ENCODE measurements at places on chromosomes 3 and 15. TPM values are rescaled to one million over a fixed set of nuclear protein-coding genes. Genes with fewer than 3 reads are reported as not detected.
A peak's percentile ranks its signal among the peaks of the same experiment; 100 is the strongest.

DNA sequence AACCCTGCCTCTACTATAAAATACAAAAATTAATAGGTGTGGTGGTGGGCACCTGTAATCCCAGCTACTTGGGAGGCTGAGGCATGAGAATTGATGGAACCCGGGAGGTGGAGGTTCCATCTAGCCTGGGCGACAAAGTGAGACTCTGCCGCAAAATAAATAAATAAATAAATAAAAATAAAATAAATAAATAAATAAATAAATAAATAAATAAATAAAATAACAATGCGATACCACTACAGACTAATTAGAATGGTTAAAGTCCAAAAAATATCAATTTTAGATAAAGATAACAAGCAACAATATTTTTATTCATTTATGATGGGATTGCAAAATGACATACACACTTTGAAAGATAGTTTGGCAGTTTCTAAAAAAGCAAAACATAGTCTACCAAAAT lies 1131.5 kb downstream of the SI start:
- no peaks in the 10 kb centered on the region for H3K36me3 ChIP-seq
- no peak for DNase-seq
- no peak overlapping the region for H3K4me3 ChIP-seq
- H3K4me1 ChIP-seq = no peaks in the 10 kb centered on the region
- H3K27ac ChIP-seq = no peak overlapping the region

The EMC7 gene
- total RNA-seq = 31.7 TPM

GRCh38 chr3:137692803-137693431 lies 71.2 kb upstream of the SOX14 start:
- DNase-seq = peak; percentile 14
- H3K4me3 ChIP-seq = no peak overlapping the region
- no peak overlapping the region for H3K27ac ChIP-seq

The THSD4 gene
- 28.8 TPM for total RNA-seq

GRCh38 chr3:3447641-3448040 lies 268.1 kb upstream of the CRBN start:
- H3K4me3 ChIP-seq = no peak overlapping the region
- no peaks in the 10 kb centered on the region for H3K4me1 ChIP-seq
- no peak for DNase-seq

GRCh38 chr15:87873516-87873915 lies 383.0 kb downstream of the NTRK3 start:
- no peak for DNase-seq
- no peaks in the 10 kb centered on the region for H3K4me1 ChIP-seq
- no peaks in the 10 kb centered on the region for H3K27me3 ChIP-seq
- H3K36me3 ChIP-seq = no peaks in the 10 kb centered on the region
- H3K4me3 ChIP-seq = no peak overlapping the region
- no peak overlapping the region for H3K27ac ChIP-seq

DNA sequence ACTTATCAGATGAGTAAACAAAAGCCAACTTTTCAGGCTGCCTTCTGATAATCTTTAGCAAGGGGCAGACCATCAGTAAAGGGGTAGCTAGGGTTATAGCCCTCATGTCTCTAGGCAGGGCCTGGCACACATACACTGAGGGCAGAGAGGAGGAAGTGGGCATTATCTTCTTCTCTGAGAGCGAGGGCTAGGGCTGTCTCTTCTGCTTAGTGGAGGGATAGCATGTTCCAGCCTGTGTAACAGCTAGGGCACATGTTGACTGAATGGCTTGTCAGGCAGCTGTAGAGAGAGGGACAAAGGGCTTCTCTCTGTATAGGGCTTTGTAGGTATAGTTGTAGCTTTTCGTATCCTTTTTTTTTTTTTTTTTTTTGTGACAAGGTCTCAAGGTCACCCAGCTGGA lies 17.8 kb downstream of the CRTC3 start:
- peaks cover 2% of the 10 kb centered on the region for H3K36me3 ChIP-seq
- H3K4me1 ChIP-seq = peaks cover 4% of the 10 kb centered on the region
- H3K27me3 ChIP-seq = no peaks in the 10 kb centered on the region
- no peak overlapping the region for H3K4me3 ChIP-seq
- H3K27ac ChIP-seq = no peak overlapping the region
- no peak for DNase-seq

The NAALADL2 gene
- total RNA-seq = 46.7 TPM

- H3K36me3 ChIP-seq = no peaks in the 10 kb centered on the region
- H3K4me3 ChIP-seq = no peak overlapping the region
- H3K27me3 ChIP-seq = no peaks in the 10 kb centered on the region
- peaks cover 34% of the 10 kb centered on the region for H3K4me1 ChIP-seq
- peak; percentile 52 for DNase-seq
Measured at GRCh38 chr15:90037961-90038631, 37.0 kb downstream of the ZNF710 start.

- no peaks in the 10 kb centered on the region for H3K36me3 ChIP-seq
- H3K27ac ChIP-seq = no peak overlapping the region
- H3K27me3 ChIP-seq = no peaks in the 10 kb centered on the region
- no peaks in the 10 kb centered on the region for H3K4me1 ChIP-seq
Measured at GRCh38 chr15:49712846-49713450, 92.1 kb downstream of the DTWD1 start.

GRCh38 chr15:35330916-35331315 lies 215.0 kb downstream of the DPH6 start:
- no peak overlapping the region for H3K27ac ChIP-seq
- no peaks in the 10 kb centered on the region for H3K27me3 ChIP-seq
- no peak for DNase-seq
- H3K36me3 ChIP-seq = no peaks in the 10 kb centered on the region
- no peak overlapping the region for H3K4me3 ChIP-seq

The PLCD1 gene
- total RNA-seq = 55.3 TPM

The PIGZ gene
- total RNA-seq = 5.5 TPM

GRCh38 chr15:98347001-98347400 lies 301.3 kb upstream of the IGF1R start:
- no peak overlapping the region for H3K4me3 ChIP-seq
- DNase-seq = no peak
- no peak overlapping the region for H3K27ac ChIP-seq
- no peaks in the 10 kb centered on the region for H3K4me1 ChIP-seq
- H3K36me3 ChIP-seq = no peaks in the 10 kb centered on the region

- H3K27ac ChIP-seq = no peak overlapping the region
- no peaks in the 10 kb centered on the region for H3K36me3 ChIP-seq
- peaks cover 7% of the 10 kb centered on the region for H3K4me1 ChIP-seq
- DNase-seq = peak; percentile 80
- no peak overlapping the region for H3K4me3 ChIP-seq
Measured at GRCh38 chr3:105518806-105519418, 152.2 kb downstream of the ALCAM start.

GRCh38 chr3:159273070-159273469 lies 471.2 kb downstream of the MFSD1 start:
- no peaks in the 10 kb centered on the region for H3K36me3 ChIP-seq
- no peaks in the 10 kb centered on the region for H3K27me3 ChIP-seq
- DNase-seq = no peak
- H3K4me1 ChIP-seq = no peaks in the 10 kb centered on the region
- no peak overlapping the region for H3K4me3 ChIP-seq
- H3K27ac ChIP-seq = no peak overlapping the region

GRCh38 chr15:64893481-64894394 lies 18.0 kb upstream of the ANKDD1A start:
- H3K4me1 ChIP-seq = peaks cover 15% of the 10 kb centered on the region
- no peaks in the 10 kb centered on the region for H3K36me3 ChIP-seq
- no peaks in the 10 kb centered on the region for H3K27me3 ChIP-seq
- peak overlapping the region; percentile 94 for H3K27ac ChIP-seq

DNA sequence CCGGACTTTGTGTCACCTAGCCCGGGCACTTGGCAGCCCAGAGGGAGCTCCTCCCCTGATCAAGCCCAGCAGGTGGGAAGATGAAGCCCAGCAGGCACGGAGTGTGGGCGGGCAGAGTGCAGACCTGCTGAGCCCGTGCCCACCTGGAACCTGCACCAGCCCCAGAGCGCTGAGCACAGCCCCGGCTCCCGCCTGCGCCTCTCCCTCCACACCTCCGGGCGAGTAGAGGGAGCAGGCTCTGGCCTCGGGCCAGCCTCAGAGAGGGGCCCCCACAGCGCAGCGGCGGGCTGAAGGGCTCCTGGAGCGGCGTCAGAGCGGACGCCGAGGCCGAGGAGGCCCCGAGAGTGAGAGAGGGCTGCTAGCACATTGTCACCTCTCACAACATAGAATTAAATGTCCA lies 257.7 kb downstream of the VGLL3 start:
- no peak overlapping the region for H3K27ac ChIP-seq
- no peaks in the 10 kb centered on the region for H3K4me1 ChIP-seq
- no peaks in the 10 kb centered on the region for H3K36me3 ChIP-seq
- no peak overlapping the region for H3K4me3 ChIP-seq

The ATP13A5 gene
- 1.1 TPM for total RNA-seq

The SEMA7A gene
- 7.1 TPM for total RNA-seq

The APPL1 gene
- 27.0 TPM for total RNA-seq

GRCh38 chr15:35827141-35827540 lies 281.2 kb upstream of the DPH6 start:
- H3K27me3 ChIP-seq = no peaks in the 10 kb centered on the region
- no peak overlapping the region for H3K27ac ChIP-seq
- H3K36me3 ChIP-seq = no peaks in the 10 kb centered on the region
- no peak overlapping the region for H3K4me3 ChIP-seq

DNA sequence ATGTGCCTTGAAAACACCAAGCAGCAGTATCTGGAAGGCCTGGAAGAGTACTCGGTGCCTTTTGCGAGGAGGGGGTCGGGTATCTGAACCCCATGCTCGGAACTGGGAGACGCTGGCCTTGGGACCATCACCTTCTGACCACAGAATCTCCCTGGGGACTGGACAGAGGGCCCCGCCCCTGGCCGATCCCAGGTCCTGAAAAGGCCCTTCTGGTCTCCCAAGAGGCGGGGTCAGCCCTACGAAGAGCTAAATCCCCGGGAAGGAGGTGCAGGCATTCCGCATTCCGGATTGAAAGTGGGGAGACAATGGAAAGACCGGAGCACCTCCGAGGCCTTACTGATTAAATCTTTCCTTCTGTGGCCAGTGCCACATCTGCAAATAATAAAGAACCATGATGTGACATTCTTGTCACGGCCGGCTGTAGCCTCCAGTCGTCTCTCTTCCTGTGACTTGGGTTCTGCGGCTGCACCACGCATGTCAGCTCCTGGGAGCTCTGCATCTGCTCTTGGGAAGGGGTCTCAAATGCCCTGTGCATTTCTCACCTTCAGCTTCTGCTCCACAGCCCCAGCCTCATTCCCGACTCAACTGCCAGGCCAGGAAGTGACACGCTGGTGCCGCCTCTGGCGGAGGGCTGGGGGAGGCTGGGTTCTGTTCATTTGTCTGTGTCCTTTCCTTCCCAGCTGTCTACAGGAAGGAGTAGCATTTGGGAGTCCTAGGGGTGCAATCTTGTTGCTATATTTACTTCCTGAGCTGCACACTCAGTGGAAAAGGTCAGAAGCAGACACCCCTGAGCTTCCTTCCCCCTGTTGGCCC lies 173.5 kb downstream of the KLF13 start:
- H3K27me3 ChIP-seq = no peaks in the 10 kb centered on the region
- no peaks in the 10 kb centered on the region for H3K4me1 ChIP-seq
- DNase-seq = no peak
- no peaks in the 10 kb centered on the region for H3K36me3 ChIP-seq

- H3K27me3 ChIP-seq = no peaks in the 10 kb centered on the region
- H3K27ac ChIP-seq = peak within 1 kb of the TSS; percentile 92
- H3K4me1 ChIP-seq = peaks cover 39% of the 10 kb centered on the region
- H3K36me3 ChIP-seq = no peaks in the 10 kb centered on the region
Measured at GRCh38 chr15:70853973-70854665, at the start of gene LARP6. TSS of gene LARP6 (minus strand) at chr15:70854157. CDS start at chr15:70854088, 69 bp downstream.

DNA sequence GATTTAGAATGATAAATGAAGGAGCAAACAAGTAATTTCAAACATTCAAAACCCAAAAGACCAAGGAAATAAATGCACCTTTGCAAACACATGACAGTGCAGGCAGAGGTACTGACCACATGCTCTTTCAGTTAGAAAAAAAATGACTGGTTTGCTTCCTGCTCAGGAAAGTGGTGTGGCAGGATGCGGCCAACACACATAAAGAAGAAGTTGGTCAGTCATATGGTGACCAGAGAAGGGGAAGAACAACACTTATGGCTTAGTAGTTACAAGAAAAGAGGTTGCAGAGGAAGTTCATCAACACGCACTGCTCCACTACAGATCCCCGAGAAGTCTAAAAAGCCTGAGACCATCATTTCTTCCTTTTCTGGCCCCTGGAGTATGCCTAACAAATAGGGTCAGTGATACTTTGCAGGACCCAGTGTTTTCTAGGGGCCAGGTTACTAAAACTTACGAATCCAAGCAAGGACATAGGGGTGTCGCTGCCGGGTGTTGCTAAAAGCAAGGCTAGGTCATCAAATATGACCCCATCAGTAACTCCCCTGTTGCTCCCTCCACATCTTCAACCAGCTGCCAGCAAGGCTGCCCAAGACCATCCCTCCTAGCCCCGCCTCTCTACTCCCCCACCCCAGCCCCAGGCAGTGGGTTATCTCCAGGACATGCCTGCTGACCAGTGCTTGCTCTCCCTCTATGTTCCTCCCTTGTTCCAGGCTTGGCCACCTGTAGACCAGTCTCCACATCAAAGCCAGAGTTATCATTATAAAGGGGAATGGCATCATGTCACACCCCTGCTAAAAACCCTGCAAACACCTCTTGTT lies 11.2 kb downstream of the ATP8B4 start:
- H3K36me3 ChIP-seq = no peaks in the 10 kb centered on the region
- no peaks in the 10 kb centered on the region for H3K27me3 ChIP-seq
- H3K4me3 ChIP-seq = no peak overlapping the region
- DNase-seq = peak; percentile 16

DNA sequence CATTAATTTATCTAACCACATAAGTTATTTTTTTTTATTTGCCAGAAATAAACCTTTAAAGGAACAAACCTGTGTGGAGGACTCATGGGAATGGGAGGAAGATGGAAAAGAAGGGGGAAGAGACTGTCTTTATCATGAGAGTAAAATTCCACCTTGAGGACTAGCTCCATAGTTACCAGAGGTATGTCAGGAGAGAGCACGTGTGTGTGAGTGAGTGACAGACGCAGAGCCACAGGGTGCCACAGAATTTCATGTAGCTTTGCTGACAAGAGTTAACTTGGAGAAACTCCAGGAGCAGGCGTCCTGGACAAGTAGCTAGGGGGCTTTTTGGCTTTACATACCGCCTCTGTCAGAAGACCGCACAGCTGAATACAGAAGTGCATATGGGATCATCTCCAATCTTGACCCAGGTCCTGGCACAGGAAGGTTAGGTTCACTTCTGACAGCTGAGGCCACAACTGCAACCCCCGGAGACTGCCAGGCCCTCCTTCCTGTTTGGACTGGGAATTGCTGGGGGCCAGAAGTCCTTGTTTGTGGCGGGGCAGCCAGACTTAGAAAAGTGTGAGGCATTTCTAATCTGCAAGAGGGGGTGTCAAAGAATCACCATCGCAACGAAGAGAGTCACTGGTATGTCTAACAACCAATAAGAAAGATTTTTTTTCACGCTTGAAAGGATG lies 197.8 kb upstream of the TPM1 start:
- H3K4me1 ChIP-seq = peaks cover 21% of the 10 kb centered on the region
- H3K36me3 ChIP-seq = peaks cover 8% of the 10 kb centered on the region
- no peaks in the 10 kb centered on the region for H3K27me3 ChIP-seq
- H3K27ac ChIP-seq = no peak overlapping the region
- H3K4me3 ChIP-seq = no peak overlapping the region

- no peaks in the 10 kb centered on the region for H3K4me1 ChIP-seq
- no peaks in the 10 kb centered on the region for H3K27me3 ChIP-seq
- no peak overlapping the region for H3K4me3 ChIP-seq
- no peak overlapping the region for H3K27ac ChIP-seq
- no peaks in the 10 kb centered on the region for H3K36me3 ChIP-seq
Measured at GRCh38 chr3:96478496-96478895, 335.9 kb upstream of the EPHA6 start.

All from lung (tissue), 17 donors.